ENCODE measurements at places on chromosomes 12 and 14. TPM values are rescaled to one million over a fixed set of nuclear protein-coding genes. Genes with fewer than 3 reads are reported as not detected.
A peak's percentile ranks its signal among the peaks of the same experiment; 100 is the strongest.

TUBA1B gene
- total RNA-seq: 1,302 TPM

GRCh38 chr12:52085682-52086180 lies 6.2 kb downstream of the SMIM41 start:
- DNase-seq: peak; percentile 20

FKBP11 gene
- 53.4 TPM for total RNA-seq

- no peak for DNase-seq
Measured at GRCh38 chr14:23097786-23098185, 2.5 kb downstream of the C14orf119 start.
